ENCODE measurements at places on chromosomes 5 and 9.
A peak's percentile ranks its signal among the peaks of the same experiment; 100 is the strongest.

- no peak for DNase-seq
Measured at GRCh38 chr9:104725014-104725413, 22.5 kb upstream of the NIPSNAP3A start.

GRCh38 chr5:65338606-65339151, 143.0 kb downstream of the ADAMTS6 start:
- no peak for DNase-seq

DNA sequence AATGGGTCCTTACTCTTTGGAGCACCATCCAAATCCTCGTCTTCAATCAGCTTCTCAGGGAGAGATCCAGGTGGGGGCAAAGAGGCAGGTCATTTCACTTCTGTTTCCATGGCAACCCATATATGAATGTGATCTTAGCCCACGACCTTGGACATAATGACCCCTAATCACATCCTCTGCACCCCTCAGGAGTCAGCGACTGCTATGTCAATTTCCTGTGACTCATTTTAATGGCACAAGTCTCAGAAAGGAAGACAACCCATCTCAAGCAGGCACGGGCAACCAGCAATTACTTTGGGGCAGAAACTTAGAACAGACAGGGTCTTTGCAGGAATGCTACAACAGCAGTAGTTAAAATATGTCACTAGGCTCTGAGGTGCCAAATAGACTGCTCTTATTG, 591.2 kb downstream of the TLR4 start:
- DNase-seq = no peak

DNA sequence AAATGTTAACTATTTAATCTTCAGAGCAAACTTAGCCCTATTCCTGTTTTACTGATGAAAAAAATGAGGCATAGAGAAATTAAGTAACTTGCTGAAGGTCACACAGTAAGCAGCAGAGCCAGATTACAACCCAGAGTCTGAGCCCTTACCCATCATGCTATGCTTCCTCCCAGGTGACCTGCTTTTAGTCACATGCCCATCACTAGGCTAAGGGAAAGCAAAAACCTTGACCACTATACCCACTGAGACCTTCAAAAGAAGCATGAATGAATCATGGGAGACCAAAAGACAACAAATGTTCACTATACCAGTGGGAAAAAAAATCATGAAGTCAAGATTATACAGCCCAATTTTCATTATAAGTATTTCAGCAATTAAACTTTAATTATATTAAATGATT, 5.3 kb upstream of the HAUS6 start:
- no peak for DNase-seq

- no peak for DNase-seq
Measured at GRCh38 chr5:13408616-13409015, 535.9 kb downstream of the DNAH5 start.

GRCh38 chr5:135567661-135568060, 11.1 kb downstream of the CXCL14 start:
- no peak for DNase-seq

- no peak for DNase-seq
Measured at GRCh38 chr5:180160215-180160614, 48.8 kb downstream of the RASGEF1C start.

GRCh38 chr5:67490543-67491321, 294.1 kb upstream of the CD180 start:
- no peak for DNase-seq

DNA sequence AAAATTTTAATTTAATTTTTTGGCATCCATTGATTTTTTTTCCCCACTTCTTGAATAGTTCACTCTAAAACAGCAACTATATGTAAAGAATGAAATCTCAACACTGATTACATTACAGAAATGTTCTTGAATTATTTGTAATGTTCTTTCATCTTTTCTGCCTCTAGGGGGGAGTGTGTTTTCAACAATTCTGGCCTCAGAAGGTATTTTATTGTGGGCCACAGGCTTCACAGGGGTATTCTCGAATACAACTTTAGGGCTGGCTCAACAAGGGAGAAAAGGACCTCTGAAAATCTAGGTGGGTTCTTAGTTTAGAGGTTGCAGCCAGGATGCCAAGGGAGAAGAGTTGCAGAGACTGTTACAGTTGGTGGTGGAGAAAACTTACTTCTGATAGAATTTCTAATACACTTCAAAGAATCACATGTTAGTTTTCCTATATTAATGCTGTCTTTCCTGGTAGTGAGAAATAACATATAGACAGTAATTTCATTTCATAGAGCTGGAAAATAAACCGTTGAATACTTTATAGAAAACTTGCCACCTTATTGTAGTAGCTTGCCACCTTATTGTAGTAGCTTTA, 3.6 kb upstream of the NPR3 start:
- DNase-seq = no peak

- peak; percentile 43 for DNase-seq
Measured at GRCh38 chr9:73132034-73132776, 19.5 kb upstream of the ANXA1 start.

- DNase-seq = no peak
Measured at GRCh38 chr9:92564504-92564903, 28.7 kb upstream of the ECM2 start.

- no peak for DNase-seq
Measured at GRCh38 chr9:113636165-113636564, 172.6 kb downstream of the RGS3 start.

DNA sequence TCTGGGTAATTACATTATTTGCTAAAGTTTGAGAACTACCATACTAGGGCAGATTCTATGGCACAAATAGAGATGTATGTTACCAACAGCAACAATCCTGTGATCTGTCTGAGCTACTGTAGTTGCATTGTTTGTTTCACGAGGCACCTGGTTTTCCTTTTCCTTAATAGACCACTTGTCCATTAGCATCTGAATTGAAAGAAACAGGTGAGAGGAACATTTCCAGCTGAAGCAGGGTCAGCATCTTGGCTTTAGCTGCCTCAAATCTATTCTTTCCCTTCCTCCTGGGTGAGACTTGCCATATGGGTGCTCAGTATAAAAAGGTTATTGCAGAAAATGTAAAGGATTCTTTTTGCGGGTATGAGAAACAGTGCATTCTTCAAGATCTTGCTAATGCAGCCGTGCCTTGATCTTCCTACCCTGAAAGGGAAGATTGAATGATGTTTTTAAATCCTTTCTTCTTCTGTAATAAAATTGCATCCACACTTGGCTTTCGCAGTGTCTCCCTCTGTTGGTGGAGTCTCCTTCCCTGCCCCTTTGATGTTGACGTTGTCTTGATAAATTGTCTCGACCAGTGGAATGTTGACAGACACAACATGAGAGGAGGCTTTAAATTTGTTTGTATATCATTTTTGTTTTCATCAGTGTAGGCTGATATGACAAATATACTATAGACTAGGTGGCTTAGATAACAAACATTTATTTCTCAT, 118.0 kb upstream of the BRINP1 start:
- no peak for DNase-seq

DNA sequence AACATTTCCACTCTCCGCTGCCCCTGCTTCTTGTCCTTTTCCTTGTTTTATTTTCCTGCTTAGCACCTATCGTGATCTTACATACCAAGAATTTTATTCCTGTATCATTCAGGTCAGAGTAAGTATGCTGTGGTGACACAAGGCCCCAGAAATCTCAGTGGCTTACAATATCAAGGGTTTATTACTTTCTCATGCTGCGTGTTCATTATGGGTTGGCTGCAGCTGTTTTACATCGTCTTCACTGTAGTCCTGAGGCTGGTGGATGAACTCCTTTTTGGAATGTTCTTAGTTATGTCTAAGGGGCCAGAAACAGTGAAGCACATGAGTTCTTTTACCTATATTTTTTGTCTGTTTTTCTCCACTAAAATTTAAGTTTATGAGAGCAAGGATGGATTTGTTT, 51.2 kb downstream of the FCHO2 start:
- DNase-seq = no peak

DNA sequence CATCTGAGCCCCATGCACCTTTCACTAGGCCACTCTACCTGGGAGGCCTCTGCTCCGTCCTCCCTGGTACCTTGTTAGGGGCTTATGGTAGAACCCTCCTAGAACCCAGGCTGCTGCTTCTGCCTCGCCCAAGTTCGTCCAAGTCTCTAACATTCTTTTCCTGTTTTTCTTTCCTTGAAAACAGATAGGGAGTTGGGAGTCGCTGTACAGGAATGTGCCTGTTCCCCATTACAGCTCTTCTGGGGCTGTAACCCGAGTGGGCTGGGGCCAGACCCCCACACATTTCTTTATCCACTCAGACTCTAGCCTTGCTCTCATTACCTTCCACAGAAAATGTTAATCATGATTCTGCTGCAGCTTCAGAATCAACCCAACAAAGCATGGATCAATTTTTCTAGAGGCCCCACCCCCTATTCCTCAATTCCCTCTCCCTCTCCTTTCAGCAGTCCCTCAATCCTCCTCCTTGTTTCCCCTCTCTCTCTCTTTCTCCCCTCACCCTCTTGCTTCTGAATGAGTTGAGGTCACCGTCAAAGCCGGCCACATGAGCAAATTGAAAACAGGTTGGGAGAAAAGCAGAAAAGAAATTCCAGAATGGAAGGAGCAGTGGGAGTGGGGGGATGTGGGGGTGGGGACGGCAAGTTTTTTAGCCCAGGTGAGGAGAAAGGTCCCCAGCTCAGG, 193.8 kb upstream of the TRIM32 start:
- no peak for DNase-seq

GRCh38 chr9:112176524-112176923, 1.4 kb upstream of the SUSD1 start:
- no peak for DNase-seq

DNA sequence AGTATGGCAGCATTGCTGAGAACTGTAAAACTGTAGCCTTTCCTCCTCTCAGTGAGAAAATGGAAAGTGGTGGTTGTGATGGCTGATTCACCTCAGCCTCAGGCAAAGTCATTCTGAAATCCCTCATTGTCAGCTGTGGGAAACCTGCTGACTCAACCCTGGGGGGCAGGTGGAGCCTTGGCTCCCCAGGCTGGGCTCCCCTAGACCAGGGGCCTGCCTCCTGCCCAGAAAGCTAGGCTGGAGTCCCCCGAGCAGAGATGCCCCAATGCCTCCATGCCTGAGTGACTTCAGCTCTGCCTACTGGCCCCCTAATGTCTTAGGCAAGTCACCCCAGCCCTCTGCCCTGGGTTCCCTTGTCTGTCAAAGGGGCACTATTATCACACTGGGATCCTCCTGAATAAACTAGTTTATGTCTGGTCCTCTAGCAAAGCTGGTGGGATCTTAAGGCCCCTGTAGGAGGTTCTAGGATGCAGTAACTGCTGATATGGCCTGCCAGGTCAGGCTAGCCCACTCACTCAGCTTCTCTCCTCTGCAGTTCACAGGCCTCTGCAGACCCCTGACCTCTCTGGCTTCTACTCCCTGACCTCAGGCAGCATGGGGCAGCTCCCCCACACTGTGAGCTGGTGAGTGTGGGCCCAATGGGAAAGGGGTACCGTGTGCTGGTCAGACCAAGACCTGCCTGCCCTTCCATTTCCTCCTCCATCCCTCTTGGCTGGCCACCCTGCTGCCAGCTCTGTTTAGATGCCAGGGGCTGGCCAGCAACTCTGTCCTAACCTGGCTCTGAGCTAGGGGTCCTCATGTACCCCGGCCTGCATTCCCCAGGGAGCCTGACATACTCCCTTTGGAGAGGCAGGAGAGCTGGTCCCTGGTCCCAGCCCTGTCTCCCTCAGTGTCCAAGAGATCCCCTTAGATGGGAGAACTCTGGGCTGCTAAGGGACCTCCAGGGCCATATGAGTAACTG, 24.2 kb downstream of the TCF7 start:
- DNase-seq = no peak

DNA sequence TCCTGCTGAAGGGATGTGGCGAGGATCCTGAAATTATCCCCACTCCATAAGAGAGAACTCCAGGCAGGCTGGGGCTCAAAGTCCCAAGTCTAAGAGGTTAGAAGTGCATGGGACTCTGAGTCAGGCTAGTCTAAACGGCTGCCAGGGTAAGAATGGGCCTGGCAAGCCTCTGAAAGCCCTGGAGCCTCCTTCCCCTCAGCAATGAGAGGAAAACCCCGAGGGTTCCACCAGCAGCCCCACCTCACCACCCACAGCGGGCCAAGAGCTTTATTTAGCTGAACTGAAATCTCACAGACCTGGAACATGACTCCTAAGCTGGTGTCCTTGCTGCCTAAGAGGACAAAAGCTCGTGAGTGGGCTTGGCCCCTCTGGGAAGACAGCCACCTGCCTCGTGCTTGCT, 135.5 kb downstream of the SEC61B start:
- DNase-seq = no peak

DNA sequence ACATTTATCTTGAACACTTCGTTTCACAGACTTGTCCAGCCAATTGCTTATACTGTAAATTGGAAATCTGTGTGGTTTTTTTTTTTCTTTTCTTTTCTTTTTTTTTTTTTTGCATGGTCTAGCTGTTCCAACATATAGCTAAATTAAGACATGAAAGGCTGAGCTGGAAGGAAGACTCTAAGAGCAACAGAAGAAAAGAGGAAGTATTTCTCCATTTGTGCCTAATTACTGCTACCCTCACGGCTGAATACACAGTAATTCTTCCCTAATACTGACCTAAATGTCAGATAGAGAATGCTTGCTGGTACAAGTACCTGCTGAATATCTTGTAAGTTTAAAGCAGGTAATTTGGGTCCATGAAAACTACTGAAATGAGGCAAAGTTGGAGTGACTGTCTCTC, 11.0 kb upstream of the HAPLN1 start:
- no peak for DNase-seq

GRCh38 chr5:66621736-66622135, 25.5 kb downstream of the MAST4 start:
- no peak for DNase-seq

DNA sequence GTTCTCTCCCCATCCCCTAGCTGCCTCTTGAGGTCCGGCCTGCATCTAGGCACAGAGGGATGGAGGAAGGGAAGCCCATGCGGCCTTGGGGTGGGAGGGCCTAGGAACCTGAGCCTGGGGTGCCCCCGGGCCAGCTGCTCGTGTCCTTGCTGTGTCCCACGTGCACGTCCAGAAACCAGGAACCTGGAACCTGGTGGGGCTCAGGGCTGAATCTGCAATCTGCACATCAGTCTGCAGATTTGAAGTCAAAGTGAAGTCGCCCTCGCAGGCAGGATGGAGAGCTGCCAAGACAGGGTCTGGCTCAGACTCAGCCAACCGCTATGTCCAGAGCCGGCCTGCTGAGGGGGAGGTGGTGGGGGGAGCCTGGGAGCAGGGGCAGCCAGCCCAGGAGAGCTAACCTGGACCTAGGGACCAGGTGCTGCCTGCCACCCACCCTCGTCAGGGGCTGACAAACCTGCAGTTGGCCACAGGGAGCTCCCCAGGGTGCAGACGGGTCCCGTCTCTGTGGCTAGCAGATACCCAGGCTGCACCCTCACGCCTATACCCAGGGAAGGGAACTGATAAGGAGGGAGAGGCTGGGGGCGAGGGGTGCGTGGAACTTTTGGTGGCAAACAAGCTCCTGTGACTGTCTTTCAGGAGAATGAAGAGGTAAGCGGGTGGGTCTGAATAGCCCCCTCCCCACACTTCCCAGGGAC, 103.5 kb upstream of the SIMC1 start:
- DNase-seq = no peak

- no peak for DNase-seq
Measured at GRCh38 chr5:99936911-99937310, 598.3 kb upstream of the FAM174A start.

GRCh38 chr5:76305269-76305668, 97.8 kb upstream of the IQGAP2 start:
- DNase-seq = no peak
